ENCODE measurements at places on chromosomes 1 and 21.

- no peak for DNase-seq
These were observed 2.9 kb downstream of the C1QA start for GRCh38 chr1:22639286-22639685.

GRCh38 chr21:17915976-17916375, 96.8 kb upstream of the C21orf91 start:
- no peak for DNase-seq

DNA sequence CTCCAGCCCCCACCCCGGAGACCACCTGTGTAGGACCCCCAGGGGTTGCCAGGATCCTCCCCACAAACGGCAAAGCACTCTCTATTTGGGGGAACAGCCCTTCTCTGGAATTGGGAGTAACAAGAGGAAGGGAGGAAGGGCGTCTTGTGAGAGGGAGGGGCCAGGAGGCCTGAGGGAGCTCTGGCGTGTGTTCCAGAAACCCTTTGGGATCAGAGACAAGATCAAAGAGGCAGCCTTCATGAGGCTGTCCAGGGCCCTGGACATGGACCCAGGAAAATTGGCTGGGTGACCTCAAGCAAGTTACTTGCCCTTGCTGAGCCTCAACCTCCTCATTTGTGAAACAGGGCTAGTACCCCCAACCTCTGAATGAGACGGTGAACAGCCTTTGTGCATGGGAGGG, 18.1 kb upstream of the ECE1 start:
- no peak for DNase-seq

- no peak for DNase-seq
These were observed 190.3 kb upstream of the ZC3H12A start for GRCh38 chr1:37284053-37284452.

- no peak for DNase-seq
These were observed 50.3 kb downstream of the GIPC2 start for GRCh38 chr1:78096017-78096416.

- no peak for DNase-seq
These were observed 3.4 kb downstream of the KCNA3 start for GRCh38 chr1:110671361-110671760.

GRCh38 chr1:241834733-241835377, 13.1 kb upstream of the EXO1 start:
- peak; percentile 61 for DNase-seq

- DNase-seq: no peak
These were observed 678 bp downstream of the TTC39A start for GRCh38 chr1:51329443-51330325.

GRCh38 chr1:53468374-53468773, 9.2 kb downstream of the DMRTB1 start:
- DNase-seq: no peak

DNA sequence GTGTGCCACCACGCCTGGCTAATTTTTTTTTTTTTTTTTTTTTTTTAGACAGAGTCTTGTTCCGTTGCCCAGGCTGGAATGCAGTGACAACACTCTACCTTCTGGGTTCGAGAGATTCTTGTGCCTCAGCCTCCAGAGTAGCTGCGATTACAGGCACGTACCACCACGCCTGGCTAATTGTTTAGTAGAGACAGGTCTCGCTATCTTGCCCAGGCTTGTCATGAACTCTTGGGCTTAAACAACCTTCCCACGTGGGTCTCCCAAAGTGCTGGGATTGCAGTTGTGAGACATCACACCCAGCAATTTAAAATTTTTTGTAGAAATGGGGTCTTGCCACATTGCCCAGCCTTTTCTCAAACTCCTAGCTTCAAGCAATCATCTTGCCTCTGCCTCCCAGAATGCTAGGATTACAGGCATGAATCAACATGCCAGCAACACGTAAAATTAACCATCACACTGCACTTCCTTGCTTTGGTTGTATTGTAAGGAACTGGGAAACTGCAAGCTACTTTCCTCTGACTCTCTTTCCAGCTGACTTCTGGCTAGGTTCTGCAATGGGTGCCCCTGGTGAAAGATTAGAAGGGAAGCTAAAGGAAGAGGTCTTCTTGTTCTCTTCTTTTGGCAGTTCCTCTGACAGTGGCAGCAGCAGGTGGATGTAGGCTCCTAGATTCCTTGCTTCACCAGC, 13.9 kb upstream of the IL6R start:
- no peak for DNase-seq

DNA sequence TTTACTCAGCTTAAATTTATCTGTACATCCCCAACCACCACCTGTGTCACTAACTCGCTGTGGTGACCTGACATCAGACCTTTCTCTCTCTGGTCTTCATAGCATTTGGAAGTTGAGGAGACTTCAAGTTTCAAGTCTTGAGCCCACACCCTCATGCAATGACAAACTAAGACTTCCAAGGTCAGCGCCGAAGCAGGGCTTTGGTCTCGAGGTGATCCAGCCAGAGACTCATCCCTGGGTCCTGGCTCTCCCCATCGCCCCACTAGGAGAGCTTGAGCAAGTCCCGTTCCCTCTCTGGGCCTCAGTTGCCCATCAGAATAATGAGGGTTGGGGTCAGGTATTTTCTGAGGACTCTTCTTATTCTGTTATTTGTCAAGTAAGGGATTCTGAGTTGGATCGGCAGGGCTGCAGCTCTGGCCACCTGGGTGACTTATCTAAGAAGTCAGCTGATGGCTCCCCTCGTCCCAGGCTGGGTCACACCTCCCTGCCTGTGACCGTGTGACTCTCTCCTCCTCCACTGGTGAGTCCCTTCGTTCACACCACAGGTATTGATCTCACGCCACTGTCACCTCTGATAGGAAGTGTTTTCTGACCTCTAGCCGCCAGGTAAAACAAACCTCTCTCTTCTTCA, 143.7 kb upstream of the RUNX3 start:
- DNase-seq: no peak

DNA sequence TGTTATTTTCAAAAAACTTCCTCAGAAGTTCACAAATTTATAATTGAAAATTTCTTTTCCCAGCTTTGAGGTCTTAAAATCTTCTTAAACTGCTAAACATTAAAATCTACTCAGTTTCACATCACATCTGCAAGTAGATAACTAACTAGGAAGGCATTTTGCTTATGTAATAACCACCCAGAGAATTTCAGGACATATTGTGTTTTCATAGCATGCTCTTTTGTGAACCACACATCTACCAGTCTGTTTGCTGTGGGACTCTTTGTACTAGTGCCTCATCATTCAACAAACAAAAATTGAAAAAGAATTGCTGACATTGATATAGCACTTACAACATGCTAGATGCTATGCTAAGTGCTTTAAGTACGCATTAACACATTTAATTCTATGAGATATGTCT, 31.6 kb upstream of the C1orf146 start:
- peak; percentile 1 for DNase-seq

DNA sequence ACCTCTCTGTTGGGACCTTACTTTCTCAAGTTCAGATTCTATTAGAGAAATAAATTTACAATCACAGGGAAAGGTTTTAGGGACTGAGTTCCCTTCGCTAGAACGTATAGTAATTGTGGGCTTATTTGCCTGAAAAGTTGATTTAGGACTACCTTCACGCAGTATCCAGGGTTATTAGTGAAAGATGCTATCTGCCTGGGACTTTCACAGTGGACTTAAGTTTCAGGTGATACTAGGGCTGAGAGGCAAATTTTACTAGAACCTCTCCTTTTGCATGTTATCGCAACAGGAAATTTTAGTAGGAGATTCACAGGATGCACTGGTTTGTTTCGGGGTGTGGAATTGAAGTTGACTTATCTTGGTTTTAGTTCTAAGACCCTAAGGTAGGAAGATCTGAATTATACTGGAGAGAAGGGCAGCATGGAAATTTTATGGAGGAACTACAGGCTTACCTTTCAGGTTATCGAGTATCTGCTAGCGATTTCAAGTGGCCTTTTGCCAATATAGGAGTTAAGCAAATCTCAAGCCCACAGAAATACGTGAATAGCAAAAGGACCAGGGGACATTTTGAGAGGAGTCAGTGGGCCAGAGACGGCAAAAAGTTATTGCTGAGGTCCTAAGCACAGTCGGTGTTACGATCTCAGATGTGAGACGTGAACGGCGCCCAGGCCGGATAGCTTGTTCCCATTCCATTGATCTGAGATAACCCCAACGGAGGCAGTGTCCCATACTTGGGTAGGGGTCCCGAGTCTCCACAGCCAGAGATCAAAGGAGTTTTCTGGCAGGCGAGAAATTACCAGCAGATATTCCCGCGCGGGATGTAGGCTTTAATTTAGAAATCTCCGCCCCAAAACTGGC, 723 bp upstream of the GNAI3 start:
- no peak for DNase-seq

GRCh38 chr21:35088319-35088771, 39.2 kb upstream of the RUNX1 start:
- no peak for DNase-seq

GRCh38 chr1:200448034-200448762, 38.4 kb upstream of the ZNF281 start:
- DNase-seq: no peak

DNA sequence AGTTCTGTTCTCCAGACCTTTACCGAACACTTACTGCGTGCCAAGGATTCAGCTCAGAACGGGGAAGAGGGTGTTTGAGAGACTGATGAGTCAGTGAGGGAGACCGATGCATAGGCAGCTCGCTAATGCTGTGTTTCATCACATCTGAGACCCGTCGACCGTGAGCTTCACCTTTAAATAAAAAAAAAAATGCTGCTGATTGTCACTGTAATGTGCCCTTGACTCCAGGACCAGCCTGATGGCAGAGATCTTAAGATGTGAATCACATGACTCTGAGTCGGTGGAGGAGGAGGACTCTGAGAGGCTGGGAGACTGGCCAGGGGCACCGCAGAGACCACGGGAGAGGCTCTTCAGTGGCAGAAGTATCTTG, 28.8 kb downstream of the SPSB1 start:
- DNase-seq: peak; percentile 70

DNA sequence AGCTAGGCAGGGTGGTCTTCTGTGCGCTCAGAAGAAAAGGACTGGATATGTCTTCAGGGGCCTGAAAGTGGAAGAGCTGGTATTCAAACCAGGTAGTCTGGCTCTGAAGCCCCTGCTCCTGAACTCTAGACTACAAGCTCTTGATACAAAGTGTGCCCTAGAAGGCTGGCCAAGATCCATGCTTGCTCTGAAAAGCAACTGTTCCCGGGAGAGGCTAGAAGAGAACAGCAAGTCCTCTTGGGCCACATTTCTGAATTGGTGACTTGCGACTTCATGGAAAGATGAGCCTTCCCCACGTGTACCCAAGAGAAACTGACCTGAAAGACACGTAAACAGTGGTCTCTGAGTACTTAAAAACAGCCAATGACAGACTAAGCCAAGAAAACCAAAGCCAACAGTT, 123.3 kb upstream of the GRIK3 start:
- no peak for DNase-seq

GRCh38 chr1:173433751-173434326, 43.3 kb upstream of the PRDX6 start:
- no peak for DNase-seq

GRCh38 chr1:55286856-55287602, 71.9 kb upstream of the USP24 start:
- no peak for DNase-seq

DNA sequence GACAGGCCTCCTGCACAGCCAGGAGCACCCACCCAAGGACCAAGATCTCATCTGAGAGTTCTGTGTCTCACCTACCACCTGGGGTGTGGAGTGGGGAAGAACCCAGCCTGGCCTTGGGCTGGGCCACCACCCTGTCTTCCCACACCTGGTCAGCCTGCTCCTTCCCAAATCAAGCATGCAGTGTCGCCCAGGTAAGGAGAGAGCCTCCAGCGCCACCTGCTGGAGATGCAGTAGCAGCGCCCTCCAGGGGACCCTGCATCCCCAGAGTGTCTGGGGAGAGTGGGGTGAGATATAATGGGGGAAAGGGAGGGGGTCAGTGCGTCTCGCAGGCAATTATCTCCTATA, 32.3 kb downstream of the KIAA2013 start:
- DNase-seq: peak; percentile 12

- DNase-seq: no peak
These were observed 10.4 kb upstream of the GALE start for GRCh38 chr1:23810818-23811540.

DNA sequence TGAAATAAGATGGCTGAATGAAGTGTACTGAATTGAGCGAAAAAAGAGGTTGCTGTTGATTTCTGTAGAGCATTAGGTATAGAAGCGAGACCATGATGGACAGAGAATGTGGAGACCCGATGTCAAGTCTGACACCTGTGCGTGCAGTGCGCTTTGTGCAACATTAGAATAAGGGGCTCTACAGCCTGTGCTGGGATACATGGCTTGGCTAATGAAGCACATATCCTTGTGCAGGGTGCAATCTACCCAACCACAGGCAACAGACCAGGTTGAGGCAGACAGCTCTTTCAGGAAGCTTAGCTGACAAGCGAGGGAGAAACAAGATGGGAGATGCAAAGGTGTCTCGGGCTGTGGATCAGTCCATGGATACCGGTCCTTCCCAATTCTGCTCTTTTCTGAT, 18.9 kb downstream of the GPA33 start:
- no peak for DNase-seq

- DNase-seq: no peak
These were observed 51.5 kb downstream of the SYT14 start for GRCh38 chr1:209989525-209989924.

DNA sequence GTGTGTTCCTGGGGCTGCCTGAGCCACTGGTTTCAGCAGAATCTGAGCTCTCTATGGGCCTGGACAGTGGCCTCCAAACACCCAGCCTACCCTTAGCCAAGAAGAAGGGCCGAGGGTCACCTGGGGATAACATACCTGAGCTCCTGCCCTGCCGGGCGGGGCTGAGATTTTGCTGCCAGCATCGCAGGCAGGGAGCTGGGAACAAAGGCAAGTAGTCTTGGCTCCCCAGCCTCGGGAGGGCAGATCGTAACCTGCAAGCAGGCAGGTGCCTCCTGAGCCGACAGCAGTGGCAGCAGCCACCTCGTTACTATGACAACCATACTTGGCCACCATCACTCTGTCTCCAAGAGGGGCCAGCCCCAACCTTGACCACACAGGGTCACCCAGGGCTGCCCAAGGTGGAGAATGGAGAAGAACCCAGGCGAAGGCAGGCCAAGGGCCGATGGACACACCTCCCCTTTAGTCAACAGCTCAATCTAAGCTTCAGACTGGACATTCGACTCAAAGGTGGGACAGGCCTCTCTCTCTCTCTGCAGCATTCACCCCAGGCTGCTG, 54.6 kb downstream of the TOMM20 start:
- DNase-seq: no peak
